Effector CD8-positive, alpha-beta T cell (primary cell): ENCODE measurements at places on chromosomes 13 and 19.

- peak; percentile 15 for DNase-seq
These were observed 11.3 kb downstream of the LCP1 start for GRCh38 chr13:46170687-46171086.

GRCh38 chr19:16627193-16627927, 644 bp downstream of the MED26 start:
- DNase-seq: peak; percentile 6

GRCh38 chr19:53394522-53394973, 401 bp upstream of the ZNF765 start:
- DNase-seq: no peak

DNA sequence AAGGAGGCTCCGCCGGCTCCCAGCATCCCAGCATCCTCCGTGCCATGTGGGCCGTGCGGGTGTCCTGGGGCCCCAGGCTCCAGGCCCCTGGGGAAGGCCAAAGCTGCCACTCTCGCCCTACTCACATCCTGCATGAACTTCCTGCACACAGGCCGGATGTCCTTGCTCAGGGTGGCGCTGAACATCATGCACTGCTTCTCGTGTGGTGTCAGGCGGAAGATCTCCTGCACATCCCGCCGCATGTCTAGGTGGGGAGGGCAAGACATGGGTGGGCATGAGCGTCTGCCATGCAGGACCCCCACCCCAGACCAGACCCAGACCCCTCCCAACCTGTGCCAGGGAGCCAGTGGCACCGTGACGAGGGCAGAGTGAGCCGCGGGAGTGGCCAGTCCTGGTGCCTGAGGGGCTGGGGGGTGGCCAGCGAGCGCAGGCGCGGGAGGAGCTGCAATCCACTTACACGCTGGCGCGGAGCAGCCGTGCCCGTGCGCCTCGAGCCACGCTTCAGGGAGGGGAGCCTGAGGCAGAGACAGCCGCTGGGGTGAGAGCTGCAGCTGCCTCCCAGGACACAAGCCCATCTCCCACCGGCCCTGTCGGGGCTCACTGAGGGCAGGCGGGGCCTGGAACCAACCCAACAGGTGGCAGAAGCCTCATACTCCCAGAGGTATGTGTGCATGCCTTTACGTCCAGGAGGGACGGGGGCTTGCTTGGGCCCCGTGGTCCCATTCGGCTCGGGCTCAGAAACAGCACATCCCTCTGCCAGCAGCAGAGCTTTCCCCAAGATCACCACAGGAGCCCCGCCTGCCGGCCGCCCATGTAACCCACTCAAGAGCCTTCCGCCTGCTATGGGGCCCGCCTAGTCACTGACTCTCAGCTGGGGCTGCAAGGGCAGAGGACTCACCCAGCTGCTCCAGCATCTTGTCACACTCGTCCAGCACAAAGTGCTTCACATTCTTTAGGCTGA, 8.8 kb downstream of the DDX39A start:
- DNase-seq: no peak

DNA sequence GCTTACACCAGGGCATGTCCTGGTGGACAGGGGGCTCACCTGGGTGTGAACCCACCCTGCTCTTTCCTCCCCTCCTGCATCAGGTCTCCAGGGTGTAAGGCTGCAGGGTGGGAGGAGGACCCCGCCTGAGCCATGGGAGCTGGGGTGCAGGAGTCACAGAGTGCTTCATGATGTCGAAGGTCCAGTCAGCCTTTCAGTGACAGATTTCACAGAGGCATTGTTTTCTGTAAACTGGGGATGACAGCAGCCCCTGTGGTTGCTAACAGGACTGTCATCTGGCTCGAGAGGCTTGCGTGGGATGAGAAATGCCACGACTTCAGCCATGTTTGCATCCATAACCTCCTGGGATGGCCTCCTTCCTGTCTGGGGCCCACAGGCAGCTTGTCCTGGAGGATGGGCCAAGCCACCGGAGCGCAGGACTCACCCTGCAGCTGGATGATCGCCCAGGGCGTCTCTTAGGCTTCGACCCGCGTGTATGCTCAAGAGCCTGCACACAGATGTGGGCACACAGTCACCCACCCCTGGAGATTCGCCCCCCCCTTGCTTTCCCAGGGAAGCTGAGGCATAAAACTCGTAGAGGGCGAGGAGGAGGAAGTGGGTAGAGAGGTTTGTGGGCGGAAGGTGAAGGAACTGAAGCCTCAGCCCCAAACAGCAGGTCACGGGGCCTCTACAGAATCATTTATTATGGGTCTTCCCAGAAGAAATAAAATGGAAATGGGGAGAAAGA, 4.9 kb downstream of the NANOS3 start:
- DNase-seq: no peak

GRCh38 chr19:30690935-30691818, 319.0 kb downstream of the ZNF536 start:
- no peak for DNase-seq

GRCh38 chr19:45766296-45766868, 2.7 kb downstream of the SIX5 start:
- DNase-seq: no peak

DNA sequence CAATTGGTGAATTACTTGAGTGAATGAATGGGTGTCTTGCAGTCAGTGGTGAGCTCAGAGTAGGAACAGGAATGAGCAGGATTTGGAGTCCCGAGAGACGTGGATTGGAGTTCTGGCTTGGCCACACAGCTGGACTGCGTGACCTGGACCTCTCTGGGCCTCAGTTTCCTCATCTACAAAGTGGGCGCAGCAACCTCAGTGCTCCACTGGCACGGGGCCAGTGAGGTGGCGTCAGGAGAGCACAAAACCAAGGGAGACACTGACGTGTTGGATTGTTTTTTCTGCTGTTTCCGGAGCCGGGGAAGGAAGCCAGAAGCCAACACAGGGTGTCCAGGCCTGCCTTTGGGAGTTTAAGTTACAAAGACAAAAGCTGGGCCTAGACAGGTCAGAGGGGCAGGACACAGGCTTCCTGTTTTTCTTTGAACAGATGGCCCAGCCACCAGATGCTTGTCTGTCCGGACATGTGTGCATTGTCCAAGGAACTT, 6.5 kb upstream of the DOCK6 start:
- no peak for DNase-seq

DNA sequence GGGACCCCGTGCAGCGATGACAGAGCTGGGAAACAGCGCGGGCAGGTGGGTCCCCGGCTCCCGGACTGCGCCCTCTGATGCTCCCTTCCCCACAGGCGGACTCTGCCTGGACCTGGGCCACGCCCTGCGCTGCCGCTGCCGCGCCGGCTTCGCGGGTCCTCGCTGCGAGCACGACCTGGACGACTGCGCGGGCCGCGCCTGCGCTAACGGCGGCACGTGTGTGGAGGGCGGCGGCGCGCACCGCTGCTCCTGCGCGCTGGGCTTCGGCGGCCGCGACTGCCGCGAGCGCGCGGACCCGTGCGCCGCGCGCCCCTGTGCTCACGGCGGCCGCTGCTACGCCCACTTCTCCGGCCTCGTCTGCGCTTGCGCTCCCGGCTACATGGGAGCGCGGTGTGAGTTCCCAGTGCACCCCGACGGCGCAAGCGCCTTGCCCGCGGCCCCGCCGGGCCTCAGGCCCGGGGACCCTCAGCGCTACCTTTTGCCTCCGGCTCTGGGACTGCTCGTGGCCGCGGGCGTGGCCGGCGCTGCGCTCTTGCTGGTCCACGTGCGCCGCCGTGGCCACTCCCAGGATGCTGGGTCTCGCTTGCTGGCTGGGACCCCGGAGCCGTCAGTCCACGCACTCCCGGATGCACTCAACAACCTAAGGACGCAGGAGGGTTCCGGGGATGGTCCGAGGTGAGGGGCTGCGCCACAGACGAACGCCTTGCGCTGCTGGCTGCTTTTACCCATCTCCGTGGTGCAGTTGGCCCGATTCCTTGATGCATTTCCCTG, 7.8 kb upstream of the SELENOV start:
- DNase-seq: peak; percentile 28

DNA sequence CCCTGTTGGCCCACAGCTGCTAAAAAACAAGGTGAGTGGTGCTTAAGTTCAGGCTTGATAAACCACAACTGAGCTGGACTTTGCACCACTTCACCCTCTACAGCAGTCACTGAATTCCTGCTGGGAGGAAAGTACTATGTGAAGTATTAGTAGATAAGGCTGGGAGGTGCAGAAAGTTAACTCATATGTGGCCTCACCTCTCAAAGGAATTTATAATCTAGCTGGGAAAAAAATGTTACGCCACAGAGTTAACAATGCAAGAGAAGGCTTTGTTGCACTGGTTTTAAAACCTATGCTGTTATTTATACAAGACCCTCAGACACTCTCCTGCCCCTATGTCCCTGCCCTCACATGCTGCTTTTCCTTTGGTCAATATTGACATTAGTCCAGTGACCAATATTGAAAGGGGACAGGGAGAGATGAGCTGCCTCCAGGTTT, 60.9 kb downstream of the LIG4 start:
- no peak for DNase-seq

GRCh38 chr19:335486-336066, 9.0 kb downstream of the MIER2 start:
- DNase-seq: no peak

DNA sequence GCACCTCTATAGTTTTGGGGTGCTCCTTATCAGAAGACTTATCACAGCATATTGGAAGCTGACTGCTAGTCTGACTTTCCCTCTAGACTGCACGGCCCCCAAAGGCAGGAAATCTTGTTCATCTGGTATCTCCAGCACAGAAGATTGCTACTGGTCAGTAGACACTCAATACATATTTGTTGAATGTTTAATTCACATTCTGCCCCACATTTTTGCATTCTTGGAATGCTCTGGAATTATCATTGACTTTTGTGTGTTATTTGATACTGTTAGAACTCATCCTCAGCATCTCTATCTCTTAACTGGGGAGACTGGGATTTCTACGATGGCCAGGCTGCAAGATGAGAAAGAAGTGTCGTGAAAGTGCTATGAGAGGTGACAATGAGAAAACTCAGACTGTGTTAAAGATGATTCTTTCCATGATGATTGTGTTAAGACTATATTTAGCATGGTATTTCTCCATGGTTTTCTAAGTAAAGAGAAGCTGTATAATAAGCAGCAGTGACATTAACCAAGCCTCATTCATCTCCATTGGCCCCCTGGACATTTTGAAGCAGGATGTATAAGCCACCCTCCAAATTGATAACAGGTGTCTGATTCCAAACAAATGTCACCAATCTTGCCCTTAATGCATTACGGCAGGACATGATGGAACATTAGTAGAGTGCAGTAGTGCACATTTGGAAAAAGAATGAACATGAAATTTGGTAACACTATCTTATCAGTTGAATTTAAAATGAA, 440.9 kb downstream of the RFC3 start:
- no peak for DNase-seq

DNA sequence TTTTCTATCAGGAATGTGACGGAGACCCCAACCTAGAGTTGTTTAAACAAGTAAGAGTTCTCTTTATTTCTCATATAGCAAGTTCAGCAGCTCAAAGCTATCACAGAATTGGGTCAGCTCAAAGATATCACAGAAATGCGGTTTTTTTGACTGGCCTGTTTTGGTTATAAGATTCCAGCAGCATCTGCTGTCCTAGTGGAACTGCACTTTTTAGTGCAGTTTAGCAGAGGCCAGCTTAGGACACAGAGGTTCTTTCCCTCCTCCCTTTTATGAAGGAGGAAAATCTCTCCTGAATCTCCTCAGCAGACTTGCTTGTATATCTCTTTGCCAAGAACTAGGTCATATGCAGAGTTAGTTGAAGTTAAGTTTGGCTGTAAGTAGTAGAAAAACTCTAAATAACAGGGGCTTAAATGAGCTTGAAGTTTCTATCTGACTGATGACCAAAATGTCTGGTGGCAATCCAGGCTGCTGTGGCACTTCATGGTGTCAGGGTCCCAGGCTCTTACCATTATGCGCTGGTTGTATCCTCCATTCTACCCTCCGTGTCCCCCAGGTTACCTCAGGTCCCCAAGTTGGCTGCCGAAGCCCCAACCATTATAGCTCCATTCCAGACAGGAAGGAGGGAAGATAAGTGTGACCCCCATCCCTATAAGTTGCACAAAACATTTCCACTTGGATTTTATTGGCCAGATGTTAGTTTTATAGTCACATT, 6.6 kb downstream of the PPP2R1A start:
- DNase-seq: no peak

GRCh38 chr13:30408319-30409101, 13.8 kb upstream of the UBE2L5 start:
- DNase-seq: peak; percentile 82

DNA sequence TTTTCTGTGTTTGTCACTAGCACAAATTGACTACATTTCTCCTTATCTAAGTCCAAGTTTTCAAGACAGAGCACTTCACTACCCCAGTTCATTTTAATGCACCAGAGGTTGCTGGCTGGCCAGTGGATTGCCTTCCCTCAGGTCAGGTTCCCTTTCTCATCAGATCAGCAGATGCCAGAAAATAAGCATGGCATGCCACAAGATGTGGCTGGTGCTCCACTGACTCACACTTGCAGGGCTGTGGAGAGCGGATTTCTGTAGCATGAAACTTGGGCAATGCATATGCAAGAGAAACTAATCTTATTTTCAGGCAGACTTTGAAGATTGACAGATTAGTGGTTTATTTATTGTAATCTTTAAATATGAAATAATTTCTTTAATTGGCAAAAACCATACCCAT, 79.5 kb downstream of the RUBCNL start:
- no peak for DNase-seq

DNA sequence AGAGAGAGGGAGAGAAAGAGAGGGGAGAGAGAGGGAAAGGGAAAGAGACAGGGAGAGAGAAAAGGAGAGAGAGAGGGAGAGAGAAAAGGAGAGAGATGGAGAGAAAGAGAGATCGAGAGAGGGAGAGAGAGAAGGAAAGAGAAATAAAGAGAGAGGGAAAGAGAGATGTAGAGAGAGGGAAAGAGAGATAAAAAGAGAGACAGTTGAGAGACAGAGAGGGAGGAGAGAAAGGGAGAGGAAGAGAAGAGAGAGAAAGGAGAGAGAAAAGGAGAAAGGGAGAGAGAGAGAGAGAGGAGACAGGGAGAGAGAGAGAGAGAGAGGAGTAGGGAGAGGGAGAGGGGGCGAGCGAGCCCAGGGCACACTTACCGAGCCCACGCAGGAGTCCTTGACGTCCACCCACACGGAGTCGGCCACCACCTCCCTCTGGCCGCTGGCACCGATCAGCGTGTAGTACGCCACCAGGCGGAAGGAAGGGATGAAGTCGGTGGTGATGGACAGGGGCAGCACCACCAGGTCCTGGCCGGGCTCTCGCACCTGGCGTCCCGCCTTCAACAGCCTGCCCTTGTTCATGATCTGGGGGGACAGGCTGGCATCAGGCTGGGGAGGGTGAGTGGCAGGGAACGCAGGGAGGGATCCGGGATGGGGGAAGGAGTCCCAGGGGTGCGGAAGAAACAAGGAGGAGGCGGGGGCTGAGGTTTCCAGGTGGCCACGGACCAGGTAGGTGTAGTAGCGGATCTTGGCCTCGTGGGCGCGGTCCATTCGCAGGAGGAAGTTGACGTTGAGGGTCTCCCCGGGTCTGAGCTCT, 10.0 kb downstream of the C3 start:
- no peak for DNase-seq

DNA sequence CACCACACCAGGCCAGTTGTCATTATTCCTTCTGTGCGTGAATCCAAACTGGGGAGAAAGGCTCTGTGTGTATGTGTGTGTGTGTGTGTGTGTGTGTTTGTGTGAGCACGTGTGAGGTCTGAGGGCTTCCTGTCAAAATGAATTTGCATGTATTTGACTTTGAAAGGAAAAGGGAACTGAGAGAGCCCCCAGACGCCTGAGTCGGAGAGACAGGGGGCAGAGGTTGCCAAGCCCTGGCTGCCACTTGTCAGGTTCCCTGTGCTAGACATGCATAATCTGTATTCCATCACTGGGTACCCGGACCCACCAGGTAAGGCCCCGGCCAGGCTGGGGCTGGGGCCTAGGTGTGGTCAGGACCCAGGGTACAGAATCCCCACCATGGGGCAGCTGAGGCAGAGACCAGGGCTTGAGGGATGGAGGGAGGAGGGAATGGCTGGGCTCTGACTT, at the start of gene CLEC17A:
Gene CLEC17A (plus strand): TSS at position 191 of the 447 bp plus-strand sequence. CDS start 77 bp downstream, at position 268.
- DNase-seq: no peak
